H1 (cell line): ENCODE measurements at places on chromosomes 3 and 15. TPM values are rescaled to one million over a fixed set of nuclear protein-coding genes. Genes with fewer than 3 reads are reported as not detected.

ALS2CL gene
- total RNA-seq: 4.3 and 4.8 TPM in 2 replicates

GOLGA8S gene
- total RNA-seq: 0.11 and 0.17 TPM in 2 replicates

HERC2 gene
- 83.0 and 88.7 TPM in 2 replicates for total RNA-seq

ADIPOQ gene
- total RNA-seq: not detected in 2 replicates

KLF13 gene
- total RNA-seq: 32.4 and 33.4 TPM in 2 replicates

CDC25A gene
- 62.1 and 65.0 TPM in 2 replicates for total RNA-seq

DPPA4 gene
- 734 and 772 TPM in 2 replicates for total RNA-seq

NR2E3 gene
- 0.40 and 0.56 TPM in 2 replicates for total RNA-seq

OSBPL10 gene
- 86.7 and 88.8 TPM in 2 replicates for total RNA-seq
